Globus pallidus (tissue), 1 donor: ENCODE measurements at places on chromosomes 6 and 20.

DNA sequence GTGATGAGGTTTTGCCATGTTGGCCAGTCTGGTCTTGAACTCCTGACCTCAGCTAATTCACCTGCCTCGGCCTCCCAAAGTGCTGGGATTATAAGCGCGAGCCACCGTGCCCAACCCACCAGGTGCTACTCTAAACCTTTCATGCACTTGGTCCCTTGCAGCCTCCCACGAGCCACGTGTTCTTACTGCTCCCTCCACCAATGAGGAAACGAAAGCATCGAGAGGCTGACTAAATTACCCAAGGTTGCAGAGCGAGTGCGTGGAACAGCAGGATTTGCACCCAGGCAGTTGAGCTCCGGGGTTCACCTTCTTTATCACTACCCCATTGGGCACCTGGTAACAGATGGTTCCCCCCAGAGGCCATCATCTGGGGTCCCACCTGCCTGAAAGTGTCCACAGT is 208.3 kb downstream of the LY86 start:
- DNase-seq = no peak

DNA sequence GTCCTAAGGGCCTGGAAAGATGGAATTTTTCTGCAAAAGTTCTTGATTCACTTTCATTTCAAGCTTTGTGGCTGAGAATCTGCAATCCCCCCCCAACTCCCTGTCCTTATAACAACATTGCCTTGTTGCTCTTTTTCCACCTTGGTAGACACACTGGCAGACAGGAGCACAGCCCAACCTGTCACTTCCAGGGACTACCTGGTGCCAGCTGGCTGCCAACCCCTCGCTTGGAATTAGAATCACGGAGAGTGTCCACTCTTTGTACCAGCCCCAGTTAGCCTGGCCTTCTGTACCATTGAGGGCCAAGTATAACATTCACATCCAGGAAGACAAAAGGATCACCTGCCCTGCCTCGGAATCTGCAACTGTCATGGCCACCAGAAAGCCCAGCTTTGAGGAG is 74.7 kb downstream of the POPDC3 start:
- no peak for DNase-seq

DNA sequence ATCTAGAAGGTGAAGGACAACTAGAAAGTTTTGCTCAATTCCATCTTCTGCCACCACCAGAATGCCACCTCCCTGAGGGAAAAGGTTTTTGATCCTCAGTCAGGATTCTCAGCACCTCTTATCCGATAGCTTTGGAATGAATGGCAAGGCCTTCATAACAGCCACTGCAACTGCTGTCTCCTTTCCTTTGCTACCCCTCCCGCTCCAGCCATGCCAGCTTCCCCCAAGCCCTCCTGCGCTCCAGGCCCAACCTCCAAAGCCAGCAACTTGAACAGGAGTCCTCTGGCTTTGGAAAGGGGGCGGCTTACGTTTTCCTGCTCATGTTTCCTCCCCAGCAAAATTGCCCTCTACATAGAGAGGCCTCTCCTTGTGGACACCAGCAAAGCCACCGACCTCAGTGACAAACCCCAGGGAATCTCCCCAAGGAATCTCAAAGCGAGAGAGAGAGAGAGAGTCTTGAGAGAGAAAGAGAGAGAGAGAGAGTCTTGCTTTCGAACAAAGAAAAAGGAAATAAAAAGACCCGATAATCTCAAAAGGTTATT is 420 bp upstream of the BTN2A1 start:
- DNase-seq = no peak

- no peak for DNase-seq
Observed at GRCh38 chr6:29419516-29419915, 4.8 kb downstream of the OR12D1 start.

GRCh38 chr20:12875510-12875909 is 133.3 kb upstream of the SPTLC3 start:
- no peak for DNase-seq
